ENCODE measurements at places on chromosomes 2 and 18. TPM values are rescaled to one million over a fixed set of nuclear protein-coding genes. Genes with fewer than 3 reads are reported as not detected.

SMYD1 gene
- total RNA-seq = not detected

TGFA gene
- total RNA-seq = 4.9 TPM

PDCD1 gene
- total RNA-seq = 0.12 TPM

LIPG gene
- 0.34 TPM for total RNA-seq

OXER1 gene
- total RNA-seq = not detected
